ENCODE measurements at places on chromosomes 1 and 21.

DNA sequence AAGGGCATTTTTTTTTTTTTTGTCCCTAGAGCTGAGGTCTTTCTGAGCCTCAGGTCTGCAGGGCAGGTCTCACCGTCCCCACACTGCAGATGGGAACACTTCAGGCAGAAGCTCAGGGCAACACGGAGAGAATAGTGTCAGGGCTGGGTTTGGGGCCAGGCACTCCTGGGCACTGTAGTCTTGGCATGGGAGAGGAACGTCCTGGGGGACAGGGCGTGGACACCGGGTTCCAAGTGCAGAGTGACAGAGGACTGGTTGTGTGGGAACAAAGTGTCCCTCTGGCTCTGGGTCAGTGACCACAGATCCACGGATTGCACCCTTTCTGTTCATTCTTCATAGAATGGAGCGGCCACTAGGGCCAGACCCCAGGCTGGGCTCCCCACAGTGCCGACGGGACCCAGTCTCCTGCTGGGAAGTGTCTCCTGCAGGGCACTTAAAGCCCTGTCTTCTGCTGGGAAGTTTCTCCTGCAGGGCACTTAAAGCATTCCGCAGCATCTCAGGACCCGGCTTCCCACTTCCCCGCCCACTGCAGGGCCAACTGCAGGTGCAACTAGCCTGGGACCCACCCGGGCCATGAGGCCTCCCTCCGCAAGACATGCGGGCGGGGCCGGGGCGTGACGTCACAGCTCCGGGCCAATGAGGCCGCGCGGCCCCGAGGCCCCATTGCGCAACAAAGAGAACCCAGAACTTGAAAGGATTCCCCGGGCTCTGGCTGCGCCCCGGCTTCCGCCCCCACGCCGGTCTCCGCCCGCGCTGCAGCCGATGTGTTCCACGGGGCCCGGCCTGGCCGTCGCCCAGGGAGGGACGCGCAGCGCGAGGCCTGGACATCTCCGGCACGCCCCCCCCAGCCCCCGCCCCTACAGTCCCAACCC is 1.2 kb downstream of the GPR153 start:
- no peak for DNase-seq

DNA sequence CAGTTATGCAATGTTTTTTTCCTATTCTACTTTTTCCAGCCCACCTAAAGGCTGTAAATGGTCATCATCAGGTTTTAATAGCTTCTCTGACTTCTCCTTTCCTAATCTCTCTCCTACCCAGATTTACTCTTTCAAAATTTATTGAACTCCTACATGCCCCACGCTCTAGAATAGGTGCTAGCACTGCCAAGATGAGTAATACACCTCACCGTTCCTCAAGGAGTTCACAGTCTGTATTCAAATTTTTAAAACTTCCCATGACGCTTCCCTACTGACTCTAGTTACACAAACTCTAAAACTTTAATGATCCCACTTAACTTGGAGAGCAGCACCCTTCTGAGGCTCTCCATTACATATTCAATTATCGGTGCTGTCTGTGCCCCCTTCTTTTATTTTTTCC is 51.6 kb downstream of the ALG14 start:
- DNase-seq = no peak

DNA sequence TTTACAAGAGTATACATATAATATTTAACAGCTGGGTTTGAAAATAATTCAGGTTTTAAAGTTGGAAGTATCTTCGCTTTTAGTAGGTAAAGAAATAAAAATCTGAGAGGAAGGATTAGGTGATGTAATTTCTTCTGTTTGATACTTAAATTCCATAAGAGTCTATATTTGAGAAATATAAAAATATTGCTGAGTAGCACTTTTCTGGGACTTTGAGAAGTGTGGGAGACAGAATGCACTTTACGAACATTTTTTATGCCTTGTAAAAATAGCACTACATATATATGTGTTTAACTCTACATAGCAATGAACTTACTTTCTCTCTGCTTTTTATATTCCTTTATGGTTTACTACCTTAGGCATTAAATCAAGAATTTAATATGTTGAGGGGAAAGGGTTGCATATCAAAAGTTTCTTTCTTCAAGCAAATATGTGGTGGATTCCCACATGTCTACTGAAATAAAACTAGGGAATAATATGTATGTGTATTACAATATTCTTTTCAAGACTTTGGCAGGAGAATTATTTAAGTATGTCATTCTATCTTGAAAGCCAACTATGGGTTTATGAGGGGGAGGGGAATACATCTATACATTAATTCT is 266.7 kb upstream of the ADAMTS5 start:
- DNase-seq = no peak

- DNase-seq = no peak
Measured at GRCh38 chr1:116874733-116875249, 34.9 kb upstream of the PTGFRN start.

DNA sequence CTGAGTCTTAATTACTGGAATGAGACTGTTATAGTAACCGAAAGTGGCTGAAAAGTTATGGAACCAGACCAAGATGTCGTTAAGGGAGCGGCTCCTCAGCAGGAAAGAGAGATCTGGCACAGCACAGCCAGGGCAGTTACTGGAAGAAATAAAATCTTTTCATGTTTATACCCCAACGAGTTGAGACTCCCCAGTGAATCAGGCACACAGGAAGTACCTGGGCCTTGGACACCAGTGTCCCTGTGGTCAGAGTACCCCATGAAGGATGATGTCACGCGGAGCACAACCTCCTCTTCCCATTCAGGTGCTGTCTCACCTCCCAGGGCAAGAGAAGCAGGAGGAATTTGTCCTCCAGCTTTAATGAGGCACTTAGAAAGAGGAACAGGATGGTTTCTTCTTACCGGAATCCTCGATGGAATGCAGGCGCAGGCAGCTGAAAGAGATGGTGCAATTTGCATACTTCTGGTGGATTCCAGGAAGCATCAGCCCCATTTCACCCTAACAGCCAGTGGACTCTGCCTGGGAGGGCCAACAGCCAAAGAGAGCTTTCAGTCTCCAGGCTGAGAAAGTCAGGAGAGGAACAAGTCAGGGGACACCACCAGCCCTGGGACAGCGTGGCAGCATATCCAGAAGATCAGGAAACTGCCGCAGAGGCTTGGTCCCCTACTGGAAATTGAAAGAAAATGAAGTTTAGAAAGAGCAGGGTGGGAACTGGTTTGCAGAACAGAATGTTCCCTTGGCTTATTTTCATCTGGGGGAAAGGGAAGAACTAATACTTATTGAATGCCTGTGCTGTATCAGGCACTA is 35.9 kb upstream of the CTTNBP2NL start:
- DNase-seq = no peak

- DNase-seq = no peak
Measured at GRCh38 chr1:185241127-185241526, 75.9 kb downstream of the IVNS1ABP start.

DNA sequence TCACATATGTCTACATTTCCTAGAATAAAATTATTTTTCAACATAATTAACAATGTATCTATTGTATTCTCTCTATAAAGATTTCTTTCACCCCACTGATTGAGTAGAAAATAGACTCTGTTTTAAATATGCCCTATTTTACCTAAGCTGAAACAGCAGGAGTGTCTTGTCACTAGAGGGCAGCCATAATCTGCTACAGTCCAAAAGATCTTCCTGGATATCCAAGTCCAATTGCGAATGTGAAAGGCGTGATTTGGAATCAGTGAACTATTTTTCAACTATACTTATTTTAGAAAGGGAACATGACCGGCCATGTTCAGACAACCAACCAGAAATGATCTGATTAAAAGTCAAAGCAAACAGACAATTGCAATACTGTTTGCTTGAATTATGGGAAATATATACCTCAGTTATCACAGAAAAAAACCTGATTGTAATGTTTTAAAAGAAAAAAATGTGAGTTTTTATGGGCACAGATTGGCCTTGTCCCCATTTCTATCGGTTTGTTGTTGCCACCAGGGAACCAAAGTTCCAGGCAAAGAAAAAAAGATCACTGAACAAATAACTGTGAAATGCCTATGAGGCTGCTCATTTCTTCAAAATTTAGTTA is 1211.0 kb upstream of the ADGRL4 start:
- no peak for DNase-seq

Measured in cortex of kidney (tissue), 1 donor.